BJ (cell line): ENCODE measurements at places on chromosomes 6 and 20. TPM values are rescaled to one million over a fixed set of nuclear protein-coding genes. Genes with fewer than 3 reads are reported as not detected.

DNA sequence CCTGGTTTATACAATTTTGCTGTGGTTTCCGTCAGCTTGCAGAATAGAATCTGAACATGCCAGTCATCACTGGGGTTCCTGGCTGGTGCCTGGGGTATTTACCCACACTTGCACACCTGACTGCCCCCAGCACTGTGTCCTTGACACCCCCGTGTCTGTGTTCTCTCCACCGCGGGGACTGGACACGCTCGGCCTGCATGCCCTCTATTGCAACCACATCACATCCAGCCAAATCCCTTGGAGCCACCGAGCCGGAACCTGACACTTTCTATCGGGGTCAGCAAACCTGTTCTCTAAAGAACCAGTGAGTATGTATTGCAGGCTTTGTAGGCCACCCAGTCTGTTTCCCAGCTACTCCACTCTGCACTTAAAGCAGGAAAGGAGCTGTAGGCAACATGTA, 527.5 kb downstream of the PRKN start:
- DNase-seq: no peak

Gene SUMO4
- polyA plus RNA-seq: 0.23 TPM in 1 of 2 replicates, not detected in the other

DNA sequence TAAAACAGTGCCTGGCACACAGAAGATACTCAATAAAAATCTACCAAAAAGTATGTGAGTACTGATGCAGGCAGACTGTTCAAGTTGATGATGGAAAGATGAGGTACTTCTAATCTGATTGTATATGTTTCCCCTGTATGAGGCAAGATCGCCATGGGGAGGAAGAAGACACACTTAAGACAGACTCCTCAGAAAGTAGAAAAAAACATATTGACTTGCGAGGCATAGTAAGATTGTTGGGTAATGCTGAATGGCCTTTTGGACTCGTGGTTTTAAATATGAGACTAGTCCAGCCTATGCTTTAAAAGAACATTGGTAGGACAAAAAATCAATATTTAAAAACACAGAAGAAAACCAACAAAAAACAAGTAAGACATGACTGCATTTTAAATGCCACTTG, 72.6 kb downstream of the SHPRH start:
- DNase-seq: no peak

Gene KCNG1
- polyA plus RNA-seq: 13.2 and 18.2 TPM in 2 replicates

GRCh38 chr20:33561692-33562601, 72.1 kb downstream of the CBFA2T2 start:
- peak; percentile 85 for DNase-seq

GRCh38 chr6:144179237-144179636, 28.9 kb downstream of the STX11 start:
- DNase-seq: no peak

- no peak for DNase-seq
Measured at GRCh38 chr20:58712151-58712791, 19.7 kb downstream of the NPEPL1 start.

Gene OTOR
- not detected in 2 replicates for polyA plus RNA-seq

Gene HLA-DQB2
- not detected in 2 replicates for polyA plus RNA-seq

DNA sequence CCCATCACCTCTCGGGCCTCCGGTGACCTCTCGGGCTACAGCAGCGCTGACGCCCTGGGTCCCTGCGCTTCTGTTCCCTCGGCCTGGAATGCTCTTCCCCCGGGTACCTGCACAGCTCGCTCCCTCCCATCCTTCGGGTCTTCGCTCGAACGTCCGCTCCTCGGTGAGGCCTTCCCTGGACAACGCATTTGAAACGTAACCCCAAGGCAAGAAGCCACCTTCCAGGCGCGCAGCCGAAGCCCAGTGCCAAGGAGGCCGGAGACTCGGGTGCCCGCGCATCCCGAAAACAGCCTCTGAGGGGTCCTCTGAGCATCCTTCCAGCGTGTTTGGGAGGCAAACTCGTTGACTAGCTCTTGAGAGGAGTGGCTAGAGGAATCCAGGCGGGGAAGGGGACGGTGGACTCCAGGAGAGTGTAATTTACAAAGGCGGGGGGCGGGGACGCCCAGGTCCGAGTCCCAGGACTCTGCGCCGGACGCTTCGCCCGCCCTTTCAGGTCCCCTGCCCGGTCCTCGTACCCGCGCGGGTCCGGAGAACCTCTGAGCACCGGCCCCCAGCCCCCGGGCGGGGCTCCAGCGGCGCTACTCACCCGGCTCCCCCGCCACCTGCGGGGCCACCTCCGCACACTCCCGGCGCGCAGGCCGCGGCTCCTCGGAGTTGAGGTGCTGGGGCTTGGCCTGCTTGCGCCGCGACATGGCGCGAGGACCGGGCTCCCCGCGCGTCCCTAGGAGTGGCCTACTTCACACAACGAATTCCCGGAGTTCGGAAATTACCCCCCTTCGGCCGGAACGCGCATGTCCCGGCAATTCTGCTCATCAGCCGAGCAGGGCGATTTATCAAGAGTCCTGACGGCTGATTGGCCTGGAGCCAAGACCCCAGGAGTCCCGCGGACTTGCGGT, 86.8 kb downstream of the ZFP64 start:
- no peak for DNase-seq

Gene SF3B5
- 238 and 261 TPM in 2 replicates for polyA plus RNA-seq

DNA sequence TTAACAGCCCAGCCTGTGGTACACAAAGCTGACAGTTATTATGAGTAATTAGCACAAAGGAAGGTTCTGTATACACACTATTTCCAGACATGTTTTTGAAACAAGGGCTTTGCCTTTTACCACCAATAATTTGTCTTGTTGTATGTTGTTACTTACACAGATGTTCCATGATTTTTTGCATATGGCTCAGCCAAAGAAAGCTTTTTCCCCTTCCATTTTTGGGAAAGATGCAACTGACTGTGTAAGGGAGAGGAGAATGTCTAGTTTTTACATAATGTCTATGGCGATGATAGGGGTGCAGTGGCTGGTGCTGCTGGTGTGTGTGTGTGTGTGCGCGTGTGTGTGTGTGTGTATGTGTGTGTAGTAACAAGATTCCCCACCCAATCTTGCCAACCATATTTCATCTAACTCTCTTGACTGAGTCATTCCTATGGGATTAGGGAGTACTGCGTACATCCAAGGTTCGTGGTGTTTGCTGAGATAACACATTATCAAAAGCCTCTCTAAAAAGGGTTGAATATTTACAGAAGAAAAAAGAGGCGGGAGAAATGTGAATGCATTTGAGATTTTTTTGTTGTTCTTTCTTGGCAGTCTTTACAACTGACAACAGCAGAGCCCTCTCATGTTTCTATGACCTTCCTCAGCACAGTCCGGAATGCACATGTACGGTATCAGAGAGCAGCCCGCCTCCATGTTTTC, 192.2 kb downstream of the GMPR start:
- no peak for DNase-seq

DNA sequence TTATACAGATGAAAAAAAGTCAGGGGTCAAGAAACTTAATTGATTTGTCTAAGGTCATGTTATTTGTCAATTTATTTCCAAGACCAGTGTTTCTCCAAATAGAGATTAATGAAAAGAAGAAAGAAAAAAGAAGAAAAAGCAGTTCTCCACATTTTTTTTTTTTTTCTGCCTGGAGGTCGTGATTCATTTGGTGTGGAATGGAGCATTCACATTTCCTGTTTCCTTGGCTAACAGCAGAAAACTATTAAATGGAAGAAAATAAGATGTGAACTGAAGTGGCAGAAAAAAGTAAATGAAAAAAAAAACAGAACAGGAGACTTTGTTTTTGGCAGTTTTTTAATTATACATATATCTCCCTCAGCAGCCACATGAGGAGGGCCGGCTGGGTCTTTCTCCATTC, 470.8 kb upstream of the ZNF337 start:
- peak; percentile 29 for DNase-seq

GRCh38 chr6:133157995-133158394, 83.2 kb upstream of the EYA4 start:
- no peak for DNase-seq

- DNase-seq: no peak
Measured at GRCh38 chr20:44747166-44748004, 1.7 kb downstream of the KCNK15 start.

DNA sequence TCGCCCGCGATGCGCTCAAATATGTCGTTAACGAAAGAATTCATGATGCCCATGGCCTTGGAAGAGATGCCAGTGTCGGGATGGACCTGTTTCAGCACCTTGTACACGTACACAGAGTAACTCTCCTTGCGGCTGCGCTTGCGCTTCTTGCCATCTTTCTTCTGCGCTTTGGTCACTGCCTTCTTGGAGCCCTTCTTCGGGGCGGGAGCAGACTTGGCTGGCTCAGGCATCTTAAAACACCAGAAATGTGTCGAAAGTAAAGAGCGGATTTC, 36.4 kb downstream of the HFE start:
- DNase-seq: no peak

DNA sequence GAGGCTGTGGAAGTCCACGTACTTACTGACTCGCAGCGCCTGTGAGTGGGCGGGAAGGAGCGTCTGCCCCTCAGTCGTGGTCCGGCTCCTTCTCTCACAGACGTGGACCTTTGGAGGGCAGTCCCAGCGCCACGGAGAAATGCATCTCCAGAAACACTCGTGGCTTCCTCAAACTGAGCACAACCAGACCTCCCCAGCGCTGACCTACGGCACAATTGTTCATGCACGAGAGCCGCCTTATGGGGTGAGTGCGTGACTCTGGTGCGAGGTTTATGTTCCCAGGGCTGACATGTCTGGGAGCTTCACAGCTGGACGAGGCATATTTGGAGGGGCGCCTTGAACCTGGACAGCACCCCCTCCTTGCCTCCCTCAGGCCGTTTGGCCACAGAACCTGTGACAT, 29.7 kb downstream of the FRMD1 start:
- DNase-seq: no peak

Gene ARFGEF2
- 15.5 and 20.0 TPM in 2 replicates for polyA plus RNA-seq

Gene GPLD1
- 0.22 and 0.47 TPM in 2 replicates for polyA plus RNA-seq

Gene CNBD2
- polyA plus RNA-seq: 1.7 and 2.4 TPM in 2 replicates

Gene GATA5
- polyA plus RNA-seq: not detected in 2 replicates

- no peak for DNase-seq
Measured at GRCh38 chr6:4606016-4606415, 170.2 kb upstream of the CDYL start.

GRCh38 chr6:107202876-107203468, 87.7 kb upstream of the BEND3 start:
- DNase-seq: no peak

GRCh38 chr6:23704479-23705052, 421.4 kb upstream of the NRSN1 start:
- DNase-seq: no peak

Gene WFDC12
- polyA plus RNA-seq: not detected in 2 replicates

DNA sequence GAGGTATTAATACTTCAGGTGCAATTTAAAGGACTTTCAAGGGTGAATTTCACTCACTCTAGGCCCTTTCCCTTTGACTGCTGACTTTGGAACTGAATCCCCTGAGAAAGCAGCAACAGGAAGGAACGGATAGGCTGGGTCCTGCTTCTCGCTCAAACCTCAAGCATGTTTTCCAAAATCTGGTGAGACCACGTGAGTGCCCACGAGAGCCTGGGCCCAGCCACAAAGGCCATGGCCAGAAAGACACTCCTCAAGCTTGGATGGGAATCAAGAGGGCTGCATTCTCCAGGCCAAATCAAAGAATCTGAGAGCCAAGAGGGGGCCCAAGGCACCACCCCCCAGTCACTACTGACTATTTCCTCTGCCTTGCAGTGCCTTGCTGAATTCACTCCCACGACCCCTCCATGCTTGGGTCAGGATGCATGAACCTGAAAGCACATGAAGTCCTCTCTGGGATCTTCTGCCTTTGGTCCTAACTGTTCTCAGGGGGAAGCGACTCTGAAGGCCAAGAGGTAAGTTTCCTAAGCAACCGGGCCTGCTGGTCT, 146.1 kb downstream of the NFATC2 start:
- DNase-seq: no peak

Gene SLC17A9
- polyA plus RNA-seq: 14.4 and 30.8 TPM in 2 replicates

DNA sequence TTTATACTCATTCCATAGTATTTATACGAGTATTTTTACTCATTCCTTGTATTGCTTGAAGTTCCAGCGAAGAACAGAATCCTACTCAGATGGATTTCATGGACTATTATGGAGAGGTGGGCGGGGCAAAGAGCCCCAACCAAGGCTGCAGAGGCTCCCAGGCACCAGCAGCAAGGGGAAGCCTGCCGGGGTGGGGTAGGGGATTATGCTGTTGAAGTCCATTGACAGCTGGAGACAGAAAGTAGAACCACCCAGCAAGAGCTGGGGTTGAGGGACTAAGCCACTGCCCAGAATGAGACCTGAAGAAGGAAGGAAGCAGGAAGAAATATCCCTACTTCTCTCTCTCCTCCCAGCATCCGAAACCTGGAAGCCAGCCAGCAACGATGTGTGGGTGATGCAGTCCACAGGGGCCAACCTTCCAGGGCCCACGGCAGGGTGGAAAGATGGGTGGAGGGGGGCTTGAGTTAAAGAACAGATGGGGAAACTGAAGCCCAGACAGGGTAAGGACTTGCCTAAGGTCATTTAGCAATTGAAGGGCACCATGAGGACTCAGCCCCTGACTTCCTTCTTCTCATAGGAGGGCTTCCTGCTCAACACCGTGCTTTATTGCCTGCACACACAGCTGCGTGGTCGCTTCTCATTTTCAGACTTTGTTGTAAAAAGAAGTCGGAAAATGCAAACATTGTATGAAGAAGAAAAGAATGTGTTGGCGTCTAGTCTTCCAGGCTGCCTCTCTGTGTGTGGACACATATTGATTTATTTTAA, 18.3 kb upstream of the GTSF1L start:
- no peak for DNase-seq

DNA sequence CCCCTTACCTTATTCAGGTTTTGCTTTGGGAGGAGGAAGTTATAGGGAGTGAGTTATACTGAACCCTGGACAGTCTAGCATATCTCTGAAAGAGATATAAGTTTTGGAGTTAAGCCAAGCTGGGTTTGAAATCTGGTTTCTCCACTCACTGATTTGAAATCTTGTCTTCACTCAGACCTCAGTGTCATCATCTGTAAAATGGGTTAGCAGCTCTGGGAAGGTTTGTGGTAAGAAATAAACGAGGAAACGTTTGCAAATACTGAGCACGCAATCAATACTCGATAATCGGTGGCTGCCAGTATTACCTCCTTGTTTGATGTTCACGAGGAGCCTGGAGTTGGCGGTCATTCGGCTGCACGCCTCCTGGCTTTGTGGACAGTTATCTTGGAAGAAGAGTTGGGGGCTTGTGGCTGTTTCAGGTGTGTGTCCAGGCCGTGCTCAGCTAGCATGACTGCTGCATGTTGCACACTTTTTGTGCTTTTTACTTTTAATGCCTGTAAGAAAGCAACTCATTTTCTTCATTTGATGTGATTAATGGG, 61.8 kb downstream of the PAX1 start:
- no peak for DNase-seq

DNA sequence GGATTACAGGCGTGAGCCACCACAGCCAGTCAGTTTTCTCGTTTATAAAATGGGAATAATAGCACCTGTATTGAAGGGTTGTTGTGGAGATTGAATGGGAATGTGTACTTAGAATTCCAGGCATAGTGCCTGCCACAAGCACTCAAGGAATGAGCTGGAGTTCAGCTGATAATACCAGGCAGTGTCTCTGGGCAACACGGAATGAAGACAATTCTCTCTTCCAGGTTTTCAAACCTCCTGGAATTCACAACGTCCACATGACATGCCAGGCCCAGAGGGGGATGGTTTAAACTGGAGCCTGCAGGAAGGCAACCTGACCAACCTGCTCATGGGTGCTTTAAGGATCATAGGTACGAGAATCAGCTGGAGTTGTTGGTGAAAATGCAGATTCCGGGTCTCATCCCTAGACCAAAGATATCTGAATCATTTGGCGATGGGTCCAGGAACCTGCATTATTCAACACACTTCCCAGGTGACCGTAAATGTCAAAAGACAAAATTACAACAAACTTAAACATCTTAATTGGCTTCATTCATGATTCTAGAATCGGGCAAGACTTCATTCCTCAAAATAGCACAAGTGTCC, 1.9 kb upstream of the PTPN1 start:
- DNase-seq: no peak
